ENCODE measurements at places on chromosomes 5 and 9. TPM values are rescaled to one million over a fixed set of nuclear protein-coding genes. Genes with fewer than 3 reads are reported as not detected.
A peak's percentile ranks its signal among the peaks of the same experiment; 100 is the strongest.

Gene GHR
- not detected for polyA plus RNA-seq

Gene MYO10
- 27.3 TPM for polyA plus RNA-seq

DNA sequence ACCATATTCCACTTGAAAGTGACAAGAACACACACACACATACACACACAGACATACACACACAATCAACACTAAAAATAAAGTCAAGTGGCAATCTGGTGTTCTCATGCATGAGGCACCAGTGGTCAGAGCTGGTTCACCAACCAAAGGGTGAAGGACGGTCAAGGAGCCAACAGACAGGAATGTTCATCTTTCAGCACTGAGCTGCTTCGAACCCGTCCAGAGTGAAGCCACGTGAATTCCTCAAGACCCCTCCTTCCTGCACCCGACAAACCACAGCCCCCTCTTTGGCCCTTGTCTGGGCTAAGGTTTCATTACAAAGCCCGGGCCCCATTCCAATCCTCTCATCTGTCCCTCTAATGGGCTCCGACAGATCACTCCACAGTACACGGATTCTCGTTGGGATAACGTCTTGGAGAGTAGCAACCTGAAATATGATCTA lies 84.5 kb upstream of the SMIM23 start:
- peak; percentile 49 for DNase-seq

- DNase-seq = peak; percentile 53
Measured at GRCh38 chr5:1140171-1140817, 28.4 kb upstream of the SLC12A7 start.

- no peak for DNase-seq
Measured at GRCh38 chr5:135210286-135211055, 176.4 kb upstream of the PITX1 start.

Gene CCL19
- 117 TPM for polyA plus RNA-seq

Gene TAS2R1
- not detected for polyA plus RNA-seq

Gene SLC35A4
- polyA plus RNA-seq = 44.7 TPM

DNA sequence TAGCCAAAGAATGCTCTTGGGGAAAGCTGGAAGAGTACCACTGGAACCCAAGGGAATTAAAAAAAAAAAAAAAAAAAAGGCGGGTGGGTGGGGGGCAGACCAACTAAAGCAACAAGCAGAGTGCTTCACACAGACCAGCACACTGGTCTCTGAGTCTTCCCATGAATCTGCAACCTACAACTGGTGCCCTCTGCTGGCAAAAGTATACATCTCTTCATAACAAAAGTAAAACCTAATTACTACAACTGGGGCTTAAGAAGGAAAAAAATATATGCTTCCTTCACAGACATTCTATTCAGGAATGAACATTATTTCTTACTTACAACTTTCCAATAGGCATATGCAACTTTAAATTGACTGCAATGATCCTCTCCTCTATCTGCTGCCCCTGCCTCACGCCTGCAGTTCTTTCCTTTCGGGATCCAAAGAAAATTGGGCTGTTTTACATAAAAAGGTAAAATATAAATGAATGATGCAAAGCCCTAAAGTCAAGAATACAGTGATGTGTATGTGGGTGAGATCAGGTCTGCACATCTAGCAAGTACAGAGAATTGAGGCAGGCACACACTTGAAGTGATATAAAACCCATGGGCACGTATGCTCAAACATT lies 7.2 kb upstream of the KLHL3 start:
- DNase-seq = peak; percentile 73

DNA sequence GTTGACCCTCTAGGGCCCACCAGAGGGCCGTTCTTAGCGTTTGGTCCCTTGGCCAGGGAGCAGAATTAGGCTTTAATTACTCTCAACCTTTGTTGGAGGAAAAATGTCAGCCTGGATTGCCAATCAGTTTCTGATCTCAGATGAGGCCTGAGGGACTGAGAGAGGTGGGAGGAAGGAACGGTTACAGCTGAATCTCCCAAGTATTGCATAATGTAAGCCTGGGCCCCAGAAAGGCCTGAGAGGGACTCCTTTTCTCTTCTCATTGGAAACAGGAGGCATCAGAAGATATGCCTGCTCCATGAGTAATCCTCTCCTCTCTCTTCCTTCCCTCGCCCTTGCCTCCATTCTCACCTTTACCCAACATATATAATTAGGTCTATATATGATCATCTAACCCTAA lies 105.7 kb downstream of the INSYN2B start:
- DNase-seq = no peak

- no peak for DNase-seq
Measured at GRCh38 chr5:39131210-39132127, 57.3 kb upstream of the RICTOR start.

Gene RNF208
- 2.0 TPM for polyA plus RNA-seq

Gene C5orf46
- polyA plus RNA-seq = not detected

DNA sequence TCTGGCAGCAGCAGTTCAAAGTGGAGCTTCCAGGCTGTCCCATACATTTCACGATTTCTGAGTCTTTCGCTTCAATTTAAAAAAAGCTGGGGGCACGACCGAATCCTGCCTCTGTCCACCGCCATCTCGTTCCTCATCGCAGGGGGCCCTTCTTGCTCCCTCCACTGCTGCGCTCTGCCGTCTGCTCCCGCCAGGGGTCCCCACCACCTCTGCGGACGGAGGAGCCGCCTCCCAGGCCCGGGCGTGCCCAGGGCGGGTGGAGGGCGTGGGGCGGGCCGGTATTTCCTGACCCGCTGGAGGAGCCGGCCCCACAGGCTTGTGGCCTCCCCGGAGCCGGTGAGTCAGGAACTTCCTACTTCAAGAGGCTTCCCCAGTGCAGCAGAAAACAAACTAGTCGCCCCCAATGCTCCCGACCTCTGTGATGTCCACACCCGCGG lies 50.4 kb downstream of the USP20 start:
- DNase-seq = peak; percentile 86

- DNase-seq = no peak
Measured at GRCh38 chr5:6660688-6661087, 27.4 kb downstream of the SRD5A1 start.

DNA sequence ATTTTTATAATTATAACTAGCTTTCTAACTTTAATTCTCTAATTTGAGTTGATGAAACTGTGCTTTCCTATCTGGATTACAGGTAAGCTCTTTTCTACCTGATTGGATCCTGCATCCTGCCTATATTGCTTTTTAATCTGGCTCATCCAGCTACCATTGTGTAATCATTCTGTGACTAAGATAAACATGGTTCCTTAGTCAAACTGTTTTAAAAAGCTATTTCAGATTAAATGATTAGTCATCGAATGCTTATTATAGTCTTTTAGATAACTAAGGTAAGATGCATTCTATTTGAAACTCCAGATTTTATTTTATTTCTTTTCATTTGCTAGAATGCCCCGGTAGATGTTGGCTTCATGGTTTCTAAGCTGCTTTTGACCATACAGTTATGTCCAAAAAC lies 50.7 kb downstream of the ICE1 start:
- DNase-seq = no peak

DNA sequence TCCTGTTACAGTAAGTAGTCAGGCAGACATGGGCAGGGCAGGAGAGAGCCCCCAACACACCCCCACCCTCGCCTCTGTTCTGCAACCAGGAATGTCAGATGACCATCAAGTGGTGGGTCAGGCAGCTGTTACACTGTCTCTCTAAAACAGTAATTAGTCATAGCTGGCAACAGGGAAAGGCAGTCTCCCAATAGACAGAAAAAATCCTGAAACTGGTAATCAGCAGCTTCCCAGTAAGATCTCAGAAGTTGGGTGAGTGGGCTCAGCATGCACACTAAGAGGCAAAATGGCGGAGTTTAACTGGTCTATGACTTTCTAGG lies 90.2 kb downstream of the C5orf15 start:
- DNase-seq = no peak

- DNase-seq = no peak
Measured at GRCh38 chr5:81898403-81898802, 73.4 kb upstream of the ATG10 start.

DNA sequence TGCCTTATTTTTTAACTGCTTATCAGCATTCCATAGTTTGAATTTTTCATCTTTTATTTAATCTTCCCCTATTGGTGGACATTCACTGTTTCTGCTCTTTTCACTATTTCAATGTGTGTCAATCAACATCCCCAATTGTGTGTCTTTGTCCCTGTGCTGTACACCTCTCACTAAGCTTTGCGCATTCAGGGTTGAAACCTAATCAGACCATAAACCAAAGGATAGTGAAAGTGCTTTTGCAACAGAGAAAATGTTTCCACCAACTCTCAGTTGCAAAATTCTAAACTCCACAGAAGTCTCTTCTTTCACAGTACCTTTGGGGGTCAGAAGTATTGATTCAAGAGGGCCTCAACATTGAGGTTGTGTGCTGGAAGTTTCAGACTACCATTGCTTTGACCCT lies 127.1 kb upstream of the SAP30L start:
- DNase-seq = no peak

Gene CCNJL
- polyA plus RNA-seq = 4.8 TPM

- DNase-seq = no peak
Measured at GRCh38 chr9:105024529-105024928, 96.6 kb upstream of the ABCA1 start.

DNA sequence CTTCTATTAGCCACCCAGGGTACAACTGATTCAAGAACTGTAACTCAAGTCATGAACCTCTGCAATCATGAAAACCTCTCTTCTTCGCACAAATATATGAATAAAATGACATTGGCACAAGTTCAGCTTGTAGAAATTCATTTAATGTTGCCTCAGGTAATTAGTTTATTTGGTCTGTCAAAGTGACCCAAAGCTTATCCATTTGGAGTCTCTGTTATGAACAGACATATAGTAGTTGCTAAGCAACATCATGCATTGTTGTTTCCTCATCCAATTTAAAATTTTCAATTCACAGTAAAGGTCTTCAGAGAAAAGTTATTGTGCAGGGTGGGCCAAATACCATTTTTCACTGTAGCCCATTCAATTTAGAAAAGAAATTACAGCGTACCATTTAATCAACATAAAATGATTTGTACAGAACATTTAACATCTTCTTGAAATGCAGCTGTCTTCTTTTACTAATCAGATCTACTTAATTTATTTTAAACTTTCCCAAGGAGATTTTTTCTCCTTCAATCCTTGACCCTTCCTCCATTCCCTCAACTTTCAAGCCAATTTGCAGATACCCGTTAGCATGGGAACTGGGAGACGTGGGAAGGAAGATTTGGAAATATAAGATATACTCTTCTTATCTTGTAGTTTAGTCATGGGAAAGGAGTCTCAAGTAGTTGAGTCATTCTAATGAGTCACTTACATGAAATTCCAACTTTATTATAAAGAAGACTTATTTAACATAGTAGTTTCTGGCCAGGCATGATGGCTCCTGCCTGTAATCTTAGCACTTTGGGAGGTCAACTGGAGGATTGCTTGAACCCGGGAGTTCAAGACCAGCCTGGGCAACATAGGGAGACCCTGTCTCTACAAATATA lies 231.3 kb downstream of the ATPSCKMT start:
- DNase-seq = no peak

GRCh38 chr5:161431963-161432362 lies 114.6 kb downstream of the GABRB2 start:
- DNase-seq = no peak

- DNase-seq = no peak
Measured at GRCh38 chr5:158466191-158466590, 607.2 kb upstream of the CLINT1 start.

- no peak for DNase-seq
Measured at GRCh38 chr5:109739741-109740728, 50.3 kb downstream of the MAN2A1 start.

- no peak for DNase-seq
Measured at GRCh38 chr5:83219495-83219894, 142.1 kb downstream of the XRCC4 start.

Gene IRX4
- polyA plus RNA-seq = 0.35 TPM

DNA sequence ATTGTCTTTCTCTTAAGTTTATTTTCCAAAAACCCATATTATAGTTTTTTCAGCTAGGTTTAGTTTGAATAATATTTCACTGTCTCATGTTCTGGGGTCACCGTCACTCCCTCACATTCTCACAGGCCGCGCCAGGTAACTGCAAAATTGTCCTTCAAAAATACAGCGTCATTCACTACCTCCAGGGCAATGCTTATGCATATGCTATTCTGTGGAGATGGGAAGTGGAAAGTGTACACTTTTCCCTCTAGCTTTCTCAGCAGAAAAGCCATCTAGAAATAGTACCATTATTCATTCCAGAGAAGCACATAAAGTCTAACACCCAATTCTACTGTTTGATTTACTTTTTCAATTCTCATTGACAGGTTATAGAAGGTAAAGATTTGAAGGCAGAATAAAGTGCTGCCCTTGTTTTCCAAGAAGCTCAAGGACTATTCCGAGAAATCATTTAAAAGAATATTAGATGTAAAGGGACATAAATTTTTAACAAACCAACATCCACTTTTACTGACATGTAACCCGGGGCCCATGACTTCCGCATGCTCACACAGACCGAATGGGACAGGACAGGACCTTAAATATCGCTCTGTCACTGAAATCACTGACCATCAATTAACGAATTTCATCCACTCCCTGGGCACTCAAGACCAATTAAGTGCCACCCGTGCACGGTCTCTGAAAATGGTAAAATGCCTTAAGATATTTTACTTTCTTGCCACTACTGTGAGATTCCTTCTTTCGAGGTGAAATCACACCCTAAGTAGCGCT lies 720 bp downstream of the NUDT12 start:
- peak; percentile 5 for DNase-seq

Gene RAD50
- polyA plus RNA-seq = 25.0 TPM

DNA sequence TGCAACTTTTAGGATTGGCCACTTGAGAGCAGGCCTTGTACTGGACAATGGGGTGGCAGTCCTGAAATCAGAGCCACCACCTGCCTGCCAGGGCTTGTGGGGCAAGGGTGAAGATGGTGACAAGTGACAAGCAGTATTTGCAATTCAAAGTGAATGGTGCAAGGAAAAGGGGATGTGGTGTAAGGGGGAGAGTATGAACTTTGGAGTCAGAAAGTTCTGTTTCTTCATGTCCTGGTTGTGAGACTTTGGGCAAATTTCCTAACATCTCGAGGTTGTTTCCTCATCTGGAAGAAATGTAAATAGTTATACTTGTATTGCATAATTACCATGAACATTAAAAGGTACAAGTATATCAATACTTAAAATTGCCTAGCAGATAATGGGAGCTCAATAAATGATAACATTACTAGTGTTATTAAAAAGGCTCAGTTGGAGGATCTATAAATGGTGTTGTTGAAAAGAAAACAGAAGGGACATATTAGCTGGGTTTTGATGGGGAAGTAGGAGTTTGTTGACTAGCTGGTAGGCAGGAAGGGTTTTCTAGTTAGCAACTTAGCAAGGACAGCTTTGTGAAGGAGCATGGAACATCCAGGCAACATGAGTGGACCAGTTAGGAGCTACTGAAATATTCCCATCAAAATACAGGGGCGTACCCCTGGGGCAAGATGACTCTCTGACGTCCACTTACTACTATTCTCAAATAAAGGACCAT lies 21.3 kb upstream of the MEGF9 start:
- no peak for DNase-seq

- no peak for DNase-seq
Measured at GRCh38 chr9:127368852-127369402, 28.0 kb upstream of the SLC2A8 start.

GRCh38 chr5:81140943-81141342 lies 92.2 kb upstream of the CKMT2 start:
- peak; percentile 80 for DNase-seq

GRCh38 chr9:5013374-5013773 lies 28.3 kb downstream of the JAK2 start:
- DNase-seq = peak; percentile 46

GRCh38 chr9:2907411-2907810 lies 63.5 kb upstream of the PUM3 start:
- no peak for DNase-seq

GRCh38 chr5:148956477-148957385 lies 106.1 kb downstream of the SH3TC2 start:
- DNase-seq = no peak

- DNase-seq = no peak
Measured at GRCh38 chr9:23582836-23583235, 243.2 kb downstream of the ELAVL2 start.

Gene PGM5
- 25.4 TPM for polyA plus RNA-seq

Gene UGT3A1
- 19.4 TPM for polyA plus RNA-seq
